ENCODE measurements at places on chromosomes 4 and X. TPM values are rescaled to one million over a fixed set of nuclear protein-coding genes. Genes with fewer than 3 reads are reported as not detected.
A peak's percentile ranks its signal among the peaks of the same experiment; 100 is the strongest.

DNA sequence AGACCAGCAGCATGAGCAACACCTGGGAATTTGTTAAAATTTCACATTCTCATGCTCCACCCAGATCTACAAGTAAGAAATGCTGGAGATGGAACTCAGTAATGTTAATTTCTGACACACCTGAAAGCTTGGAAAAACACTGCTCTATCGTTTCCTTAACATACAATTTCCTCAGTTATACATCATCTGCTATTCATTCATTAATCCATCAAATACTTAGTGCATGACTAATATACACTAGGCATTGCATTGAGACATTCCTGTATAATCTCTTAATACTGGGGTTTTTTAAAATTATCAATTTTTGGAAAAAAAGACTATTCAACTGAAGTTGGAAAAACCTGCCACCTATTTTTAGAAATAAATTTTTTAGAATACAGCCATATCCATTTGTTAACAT, 106.1 kb downstream of the CHM start:
- no peak for DNase-seq

DNA sequence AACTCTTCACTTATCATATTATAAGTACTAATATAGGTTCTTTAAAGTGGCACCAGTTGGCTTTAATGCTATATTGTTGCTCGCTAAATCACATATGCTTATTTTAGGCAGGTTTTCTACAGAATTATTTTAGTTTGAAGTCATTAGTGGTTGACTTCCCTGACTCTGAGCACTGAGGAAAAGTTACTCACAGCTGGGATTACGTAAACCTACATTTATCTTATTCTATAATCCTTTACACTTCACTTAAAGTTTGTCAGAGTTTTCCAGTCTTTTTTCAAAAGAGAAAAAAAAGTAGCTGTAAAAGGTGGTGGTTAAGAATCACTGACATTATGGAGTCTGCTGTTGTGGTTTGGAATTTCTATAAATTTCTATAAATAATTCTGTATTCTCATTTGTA, 5.8 kb downstream of the UGT2B4 start:
- no peak for DNase-seq

- DNase-seq = peak; percentile 52
These were observed 1.8 kb downstream of the CCNI start for GRCh38 chr4:77073981-77074380.

DNA sequence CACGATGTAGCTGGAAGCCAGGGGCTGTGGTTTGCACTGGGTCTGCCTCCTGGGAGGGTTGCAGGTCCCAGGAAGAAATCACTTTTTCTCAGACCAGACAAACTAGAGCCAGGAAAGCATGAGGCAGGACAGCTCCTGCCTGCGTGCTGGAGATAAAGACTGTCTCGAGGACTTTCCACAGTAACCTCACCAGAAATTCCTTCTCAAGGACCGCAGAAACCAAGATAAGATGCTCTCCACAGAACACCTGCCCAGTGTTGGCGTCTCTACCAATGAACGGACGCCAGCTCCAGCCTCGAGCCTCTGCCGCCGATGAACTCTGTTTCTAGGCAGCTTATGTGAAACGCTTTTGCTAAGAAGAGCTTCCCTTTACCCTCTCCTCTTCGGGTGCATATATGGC, 76.9 kb upstream of the AFAP1 start:
- no peak for DNase-seq

DNA sequence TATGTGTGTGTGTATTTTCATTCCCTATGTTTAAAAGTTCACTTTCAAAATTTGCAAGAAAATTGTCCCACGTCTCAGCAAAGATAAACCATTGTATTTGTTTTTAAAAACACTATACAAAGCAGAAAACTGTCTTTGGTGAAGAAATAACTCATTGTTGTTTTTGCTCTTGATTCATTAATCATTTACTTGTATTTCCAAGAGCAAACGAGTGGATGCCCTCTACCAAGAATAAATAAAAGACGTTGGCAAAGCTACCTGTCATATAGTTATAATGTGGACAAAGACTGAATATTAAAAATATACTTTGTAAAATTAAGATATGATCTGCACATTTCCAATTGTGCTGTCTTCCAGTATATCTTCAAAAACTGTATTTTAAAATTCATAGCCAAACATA, 210.9 kb upstream of the NDST3 start:
- no peak for DNase-seq

DNA sequence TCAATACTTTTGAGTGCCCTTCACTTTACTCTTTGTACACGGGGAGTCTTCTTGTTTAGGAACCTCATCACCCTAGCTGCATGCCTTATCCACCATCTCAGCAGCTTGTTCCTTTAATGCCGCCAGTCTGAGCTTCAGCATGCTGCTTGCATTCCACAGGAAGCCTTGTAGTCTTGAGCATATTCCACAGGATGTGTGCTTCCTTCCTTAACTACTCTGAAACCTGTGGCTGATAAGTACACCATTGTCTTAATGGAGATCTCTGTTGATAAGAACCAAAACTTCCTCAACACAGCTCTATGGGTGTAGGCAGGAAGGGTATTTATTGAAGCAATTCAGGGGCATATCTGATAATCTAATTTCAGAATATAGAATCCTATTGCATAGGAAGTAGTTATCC, 24.4 kb upstream of the CCNI start:
- no peak for DNase-seq

DNA sequence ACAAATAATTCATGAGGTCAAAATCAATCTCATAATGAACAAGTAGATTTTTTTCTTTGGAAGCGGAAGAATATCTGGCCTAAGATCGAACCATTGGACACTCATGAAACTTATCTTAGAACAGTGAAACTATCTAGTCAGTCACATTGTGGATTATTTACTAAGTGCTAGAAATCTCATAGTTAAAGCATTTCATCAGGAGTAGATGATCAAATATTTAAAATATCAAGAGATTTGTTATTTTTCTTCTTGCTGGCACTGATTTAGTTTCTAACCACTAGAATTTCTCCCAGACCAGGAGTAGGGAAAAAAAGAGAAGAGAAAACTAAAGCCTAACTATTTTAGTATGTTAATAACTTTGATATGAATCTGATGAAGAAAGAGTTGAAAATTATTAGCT, 105.5 kb downstream of the SHROOM3 start:
- no peak for DNase-seq

IL1RAPL2 gene
- polyA plus RNA-seq = 1.6 TPM

FRAS1 gene
- 5.8 TPM for polyA plus RNA-seq

DNA sequence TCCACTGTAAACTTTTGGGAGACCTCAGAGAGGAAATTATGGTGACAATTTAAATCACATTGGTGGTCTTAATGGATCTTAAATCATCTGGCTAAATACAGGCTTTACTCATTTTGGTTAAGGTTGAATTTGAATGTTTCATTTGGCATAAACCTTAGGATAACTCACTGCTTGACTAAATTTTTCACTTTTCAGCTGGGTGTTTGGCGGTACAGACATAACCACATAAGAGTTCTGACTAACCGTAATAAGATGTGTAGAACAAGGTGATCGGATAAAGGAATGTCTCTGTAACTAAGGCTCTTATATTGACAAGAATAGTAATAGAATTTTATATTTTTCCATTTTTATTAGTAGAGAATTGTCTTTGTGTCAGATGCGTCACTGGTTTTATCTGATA, 281.0 kb downstream of the BMPR1B start:
- DNase-seq = no peak

GRCh38 chrX:4382273-4382672, 668.8 kb upstream of the PRKX start:
- no peak for DNase-seq

DNA sequence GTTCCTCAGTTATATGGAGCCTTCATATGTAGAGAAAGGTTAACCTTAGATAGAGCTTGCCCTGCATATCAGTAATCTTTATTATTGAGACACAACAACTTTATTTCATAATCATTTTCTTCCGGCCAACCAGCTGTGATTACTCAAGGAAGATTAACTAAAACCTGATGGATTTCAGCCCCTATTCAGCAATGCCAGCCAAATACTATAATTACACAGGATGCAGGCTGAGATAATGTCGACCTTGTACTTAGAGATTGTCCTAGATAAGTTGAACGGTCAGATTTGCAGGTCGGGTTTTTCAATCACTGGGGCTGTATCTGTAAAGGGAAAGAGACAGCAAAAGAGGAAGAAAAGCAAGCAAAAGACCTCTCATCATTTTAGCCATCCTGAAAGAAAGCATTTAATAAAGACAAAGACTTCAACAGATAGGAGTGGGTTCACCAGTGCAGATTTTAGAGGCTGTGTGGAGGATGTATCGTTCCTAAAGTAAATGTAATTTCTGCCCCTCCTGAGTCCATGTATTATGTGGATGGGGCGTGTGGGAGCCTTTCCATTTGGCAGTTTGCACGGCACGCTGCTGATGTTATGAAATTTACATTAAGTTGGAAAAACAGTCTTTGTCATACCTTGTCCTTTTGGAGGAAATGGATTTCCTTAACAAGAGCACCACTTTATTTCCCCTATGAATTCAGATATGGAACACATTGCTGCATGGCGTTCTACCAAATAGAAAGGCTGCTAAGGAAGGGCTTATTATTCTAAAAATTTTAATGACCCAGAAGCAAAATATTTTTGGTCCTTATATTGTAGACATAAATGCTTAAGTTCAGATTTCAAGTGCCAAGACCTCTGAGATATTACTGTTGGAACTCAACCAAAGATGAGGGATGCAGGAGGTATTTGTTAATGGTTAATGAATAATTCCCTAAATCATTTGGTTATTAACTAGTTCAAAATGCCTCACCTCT, 496.7 kb downstream of the SPRY1 start:
- DNase-seq = peak; percentile 93

GRCh38 chr4:188639479-188640100, 500.3 kb downstream of the TRIML1 start:
- no peak for DNase-seq

DNA sequence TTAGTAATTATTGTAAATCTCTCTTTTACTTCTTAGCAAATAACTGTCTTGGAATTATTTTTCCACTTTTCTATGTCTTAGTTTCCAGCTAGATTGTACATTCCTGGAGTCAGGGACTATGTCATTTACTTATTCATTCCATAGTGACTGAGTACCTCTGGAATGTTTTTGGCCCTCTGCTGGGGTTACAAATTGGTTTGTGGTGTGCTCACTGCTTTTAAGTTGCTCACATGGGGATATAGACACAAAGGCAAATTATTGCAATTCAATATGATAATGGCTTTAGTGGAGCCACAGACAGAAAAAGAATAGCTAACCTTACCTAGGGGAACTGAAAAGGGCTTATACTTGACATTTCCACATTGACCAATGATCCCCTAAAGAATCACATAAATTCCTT, 63.7 kb upstream of the PDGFRA start:
- DNase-seq = peak; percentile 93

DNA sequence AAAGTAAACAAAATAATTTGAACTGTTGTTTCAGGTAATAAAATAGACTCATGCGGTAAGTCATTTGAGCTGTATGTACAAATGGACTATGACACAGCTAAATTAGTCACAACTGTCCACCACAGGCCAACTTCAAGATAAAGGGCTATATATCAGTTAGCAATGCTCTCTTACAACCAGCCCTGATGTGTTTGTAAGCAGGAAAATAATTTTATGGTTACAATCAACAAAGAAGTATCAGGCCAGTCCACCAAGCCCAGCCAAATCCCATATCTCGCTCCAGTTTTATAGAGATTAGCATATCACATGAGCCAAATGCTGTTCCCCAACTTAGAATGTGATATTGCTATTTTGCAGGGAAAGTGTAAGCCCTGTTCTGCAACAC, 511 bp upstream of the DUSP21 start:
- DNase-seq = no peak

DNA sequence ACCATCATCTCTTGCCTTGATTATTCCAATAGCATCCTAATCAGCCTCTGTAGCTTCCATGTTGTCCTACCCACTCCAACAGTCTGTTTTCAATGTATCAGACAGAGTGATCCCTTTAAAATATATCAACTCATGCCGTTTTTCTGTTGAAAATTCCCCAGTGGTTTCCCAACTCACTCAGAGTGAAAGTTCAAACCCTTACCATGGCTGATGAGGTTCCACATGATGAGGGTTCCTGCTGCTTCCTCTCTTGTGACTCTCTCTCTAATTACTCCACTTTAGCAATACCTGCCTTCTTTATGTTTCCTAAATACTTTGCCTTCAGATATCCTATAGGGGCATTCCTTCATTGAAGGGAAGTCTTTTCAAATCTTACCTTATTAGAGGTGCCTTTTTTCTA, 334.7 kb downstream of the PPP1R2C start:
- no peak for DNase-seq

ANKRD37 gene
- polyA plus RNA-seq = 12.3 TPM
